Fibroblast of the aortic adventitia (primary cell): ENCODE measurements at places on chromosomes 12 and 14. TPM values are rescaled to one million over a fixed set of nuclear protein-coding genes. Genes with fewer than 3 reads are reported as not detected.

KRT75 gene
- total RNA-seq = not detected in 2 replicates

PSEN1 gene
- 36.6 and 55.0 TPM in 2 replicates for total RNA-seq

MCRS1 gene
- total RNA-seq = 45.5 and 48.7 TPM in 2 replicates

GABARAPL1 gene
- 26.3 and 82.4 TPM in 2 replicates for total RNA-seq

CELA1 gene
- 0.25 TPM in 1 of 2 replicates, not detected in the other for total RNA-seq

FAM90A1 gene
- total RNA-seq = not detected in 2 replicates

DDIT3 gene
- total RNA-seq = 37.7 and 60.3 TPM in 2 replicates

CLEC1A gene
- total RNA-seq = 0.16 TPM in 1 of 2 replicates, not detected in the other

KLRG1 gene
- total RNA-seq = 1.2 TPM in 1 of 2 replicates, not detected in the other

CLEC1B gene
- not detected in 2 replicates for total RNA-seq

BDKRB1 gene
- total RNA-seq = 6.9 TPM in 1 of 2 replicates, not detected in the other
